ENCODE measurements at places on chromosomes 5 and 9.

DNA sequence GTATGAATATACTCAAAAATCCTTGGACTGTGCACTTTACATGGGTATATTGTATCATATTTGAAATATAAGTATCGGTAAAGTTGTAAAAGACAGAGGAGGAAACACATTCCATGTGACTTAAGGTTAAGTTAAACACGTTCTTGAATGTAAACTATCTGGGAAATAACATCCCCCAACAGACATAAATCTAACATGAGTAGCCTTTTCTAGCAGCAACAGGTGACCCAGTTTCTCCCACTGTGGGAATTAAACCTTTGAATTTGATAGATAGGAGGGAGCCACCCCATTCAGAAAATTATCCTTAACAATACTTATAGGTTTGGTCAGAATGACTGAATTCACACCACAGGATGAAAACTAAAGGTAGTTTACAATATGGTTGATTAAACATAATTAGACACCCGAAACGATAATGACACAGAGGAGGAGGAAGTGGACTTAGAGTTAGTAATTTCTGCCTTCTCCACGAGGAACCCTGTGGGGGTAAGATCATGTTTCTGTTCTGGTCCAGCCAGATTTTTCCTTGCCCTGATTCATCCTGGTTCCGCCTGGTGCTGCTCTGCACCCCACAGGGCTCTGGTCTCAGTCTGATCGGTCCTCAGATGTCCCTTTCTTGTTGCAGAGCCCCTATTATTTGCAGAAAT is 84.6 kb upstream of the DNAH5 start:
- no peak for DNase-seq

DNA sequence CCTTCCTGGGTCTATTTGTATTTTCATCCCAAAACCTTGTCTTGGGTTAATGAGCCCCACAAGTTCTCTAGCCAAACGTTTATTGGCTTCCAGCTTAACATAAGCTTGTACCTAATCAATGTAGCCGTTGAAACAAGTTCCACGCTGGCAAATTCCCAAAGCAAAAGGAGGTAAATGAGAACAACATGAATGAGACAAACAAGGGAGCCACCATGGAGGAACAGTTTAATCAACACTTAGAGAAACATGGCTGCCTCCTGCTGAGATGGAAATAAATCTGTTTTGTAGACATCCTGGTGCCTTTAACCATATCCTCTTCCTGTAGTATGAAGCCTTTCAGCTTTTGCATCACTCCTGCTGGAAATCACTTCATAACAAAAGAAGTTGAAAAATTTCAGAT is 166.6 kb upstream of the NFIB start:
- no peak for DNase-seq

DNA sequence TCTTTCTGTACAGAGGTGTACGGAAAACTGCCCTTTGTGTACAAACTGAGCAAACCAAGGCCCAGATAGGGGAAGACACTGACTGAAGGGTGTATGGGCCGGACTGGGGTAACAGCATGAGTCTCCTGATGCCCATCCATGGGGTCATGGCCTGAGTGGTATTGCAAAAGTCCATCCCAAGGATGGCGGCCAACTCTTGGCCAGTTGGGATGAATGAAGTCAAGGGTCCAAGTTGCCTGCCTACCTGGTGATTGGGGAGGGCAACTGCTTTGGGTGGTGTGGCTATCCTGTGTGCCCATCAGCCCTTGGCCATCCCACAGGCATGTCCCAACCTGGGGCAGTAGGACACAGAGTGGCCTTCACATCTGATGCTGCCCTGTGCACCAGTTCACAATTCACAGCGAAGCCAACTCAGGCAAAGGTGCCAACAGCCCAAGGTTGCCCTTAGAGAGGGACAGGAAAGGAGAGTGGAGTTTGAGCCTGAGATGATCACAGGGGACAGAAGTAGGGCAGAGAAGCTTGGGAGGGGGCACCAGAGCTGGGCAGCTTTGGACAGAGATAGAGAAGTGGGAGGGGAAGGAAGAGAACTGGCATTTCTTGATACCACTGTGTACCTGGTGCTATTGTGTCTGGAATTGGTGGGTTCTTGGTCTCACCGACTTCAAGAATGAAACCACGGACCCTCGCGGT is 46.6 kb downstream of the COL15A1 start:
- DNase-seq = no peak

DNA sequence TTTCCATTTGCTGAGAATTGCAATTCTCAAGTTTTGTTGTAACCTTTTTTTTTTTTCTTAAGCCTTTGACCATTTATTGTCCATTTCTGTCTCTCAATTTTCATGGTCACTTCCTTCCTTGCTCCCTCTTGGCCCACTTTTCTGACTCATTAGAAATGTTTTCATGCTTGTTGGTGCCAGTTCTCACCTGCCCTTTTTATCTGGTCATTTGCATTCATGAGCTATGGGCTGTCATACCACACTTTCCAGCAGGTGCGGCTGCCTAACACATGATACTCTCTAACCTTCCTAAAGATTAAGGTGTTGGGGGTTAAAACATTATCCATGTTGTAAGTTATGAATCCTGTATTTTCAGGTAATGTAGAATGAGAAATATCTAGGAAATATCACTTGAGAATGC is 150.5 kb upstream of the TLX3 start:
- no peak for DNase-seq

DNA sequence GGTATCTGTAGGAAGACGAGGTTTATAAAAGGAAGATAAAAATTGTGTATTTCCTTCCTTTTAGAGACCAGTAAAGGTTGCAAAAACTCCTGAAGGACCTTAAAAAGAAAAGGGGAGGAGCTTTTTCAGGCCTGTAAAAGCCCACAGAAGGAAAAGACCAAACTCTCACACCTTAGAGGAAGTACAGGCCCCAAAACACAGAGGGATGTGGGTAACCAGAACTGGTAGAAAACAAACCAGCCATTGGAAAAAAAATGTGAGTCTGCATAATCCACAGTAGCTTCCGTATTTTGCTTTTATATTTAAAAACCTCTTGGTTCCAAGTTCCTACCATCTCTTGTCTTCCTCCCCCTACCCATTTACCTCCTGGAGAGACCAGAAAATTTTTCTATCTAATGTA is 8.5 kb downstream of the GIN1 start:
- DNase-seq = peak; percentile 2

GRCh38 chr9:28678097-28678496 is 1104.8 kb upstream of the C9orf72 start:
- DNase-seq = no peak

DNA sequence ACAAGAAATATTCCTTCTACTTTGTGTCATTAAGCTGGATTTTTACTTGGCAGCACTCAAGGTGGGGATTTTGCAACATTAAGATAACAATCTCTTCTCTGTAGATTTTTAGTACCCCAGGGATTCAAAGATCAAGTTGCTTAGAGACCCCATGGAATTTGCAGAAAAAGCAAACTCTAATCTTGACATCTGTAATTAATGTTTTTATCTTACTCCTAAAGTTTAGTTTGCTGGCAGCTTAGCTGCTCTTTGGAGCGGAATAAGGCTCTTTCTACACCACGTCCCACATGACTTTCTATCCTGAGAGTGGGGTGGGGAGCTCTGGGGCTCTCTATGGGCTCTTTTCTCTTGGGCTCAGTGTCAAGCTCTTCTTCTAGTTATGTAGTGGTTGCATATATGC is 21.7 kb upstream of the SPDL1 start:
- DNase-seq = no peak
